ENCODE measurements at places on chromosomes 3 and 15. TPM values are rescaled to one million over a fixed set of nuclear protein-coding genes. Genes with fewer than 3 reads are reported as not detected.
A peak's percentile ranks its signal among the peaks of the same experiment; 100 is the strongest.

GRCh38 chr3:30350011-30350410, 256.4 kb upstream of the TGFBR2 start:
- H3K27me3 ChIP-seq = no peaks in the 10 kb centered on the region
- peaks cover 19% of the 10 kb centered on the region for H3K4me1 ChIP-seq
- no peak for DNase-seq
- H3K36me3 ChIP-seq = no peaks in the 10 kb centered on the region

- H3K27me3 ChIP-seq = no peaks in the 10 kb centered on the region
- no peaks in the 10 kb centered on the region for H3K4me1 ChIP-seq
- no peak overlapping the region for H3K4me3 ChIP-seq
- no peaks in the 10 kb centered on the region for H3K36me3 ChIP-seq
- no peak for DNase-seq
- H3K27ac ChIP-seq = no peak overlapping the region
Measured at GRCh38 chr3:111607240-111607920, 12.2 kb upstream of the ZBED2 start.

GRCh38 chr3:190120269-190121060, at the start of gene P3H2:
Gene P3H2, minus strand, starts transcription at chr3:190120897. Its CDS starts 166 bp downstream, at chr3:190120731.
- no peaks in the 10 kb centered on the region for H3K36me3 ChIP-seq
- DNase-seq = peak; percentile 95
- H3K4me1 ChIP-seq = peaks cover 12% of the 10 kb centered on the region

DNA sequence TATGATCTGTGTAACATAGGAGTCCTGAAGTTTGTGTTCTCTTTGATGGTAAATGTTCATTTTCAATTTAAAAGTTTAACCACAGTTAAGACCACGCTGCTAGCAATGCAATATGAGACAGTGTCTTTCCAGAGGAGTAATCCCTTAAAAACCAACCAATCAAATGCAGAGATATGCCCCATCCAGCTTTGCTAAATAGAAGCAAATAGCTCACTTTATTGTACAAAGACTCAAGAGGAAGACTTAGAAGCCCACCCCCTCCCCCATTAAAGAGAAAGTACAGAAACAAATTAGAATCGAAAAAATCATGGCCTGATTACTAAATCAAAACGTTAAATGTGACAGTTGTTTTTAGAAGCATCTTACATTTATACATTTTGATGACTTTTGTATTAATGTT, 2.1 kb upstream of the ANP32A start:
- H3K27me3 ChIP-seq = peaks cover 42% of the 10 kb centered on the region
- peak overlapping the region; percentile 84 for H3K4me3 ChIP-seq
- DNase-seq = peak; percentile 37
- H3K4me1 ChIP-seq = peaks cover 21% of the 10 kb centered on the region

- peaks cover 28% of the 10 kb centered on the region for H3K4me1 ChIP-seq
- H3K27ac ChIP-seq = no peak overlapping the region
- H3K36me3 ChIP-seq = no peaks in the 10 kb centered on the region
- H3K4me3 ChIP-seq = no peak overlapping the region
- DNase-seq = no peak
Measured at GRCh38 chr15:88571852-88572259, 25.4 kb upstream of the DET1 start.

DNA sequence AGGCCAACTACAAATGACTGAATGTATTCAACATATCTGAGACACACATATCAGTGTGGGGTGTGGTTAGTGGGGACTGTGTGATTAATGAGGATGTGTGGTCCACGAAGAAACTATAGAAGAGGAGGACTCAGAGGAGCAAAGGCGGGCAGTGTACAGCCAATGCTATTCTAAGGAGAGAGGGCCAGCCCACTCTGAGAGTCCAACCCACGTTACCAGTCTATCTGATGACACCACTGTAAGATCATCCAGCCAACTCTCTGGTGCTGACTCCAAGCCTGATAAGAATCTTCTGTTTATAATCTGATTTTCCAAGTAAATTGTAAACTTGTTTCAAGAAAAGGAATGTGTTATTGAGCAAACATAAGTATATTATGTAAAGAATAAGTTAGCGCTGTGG, 47.2 kb downstream of the MCF2L2 start:
- no peak for DNase-seq
- H3K27me3 ChIP-seq = no peaks in the 10 kb centered on the region
- H3K4me1 ChIP-seq = no peaks in the 10 kb centered on the region

DNA sequence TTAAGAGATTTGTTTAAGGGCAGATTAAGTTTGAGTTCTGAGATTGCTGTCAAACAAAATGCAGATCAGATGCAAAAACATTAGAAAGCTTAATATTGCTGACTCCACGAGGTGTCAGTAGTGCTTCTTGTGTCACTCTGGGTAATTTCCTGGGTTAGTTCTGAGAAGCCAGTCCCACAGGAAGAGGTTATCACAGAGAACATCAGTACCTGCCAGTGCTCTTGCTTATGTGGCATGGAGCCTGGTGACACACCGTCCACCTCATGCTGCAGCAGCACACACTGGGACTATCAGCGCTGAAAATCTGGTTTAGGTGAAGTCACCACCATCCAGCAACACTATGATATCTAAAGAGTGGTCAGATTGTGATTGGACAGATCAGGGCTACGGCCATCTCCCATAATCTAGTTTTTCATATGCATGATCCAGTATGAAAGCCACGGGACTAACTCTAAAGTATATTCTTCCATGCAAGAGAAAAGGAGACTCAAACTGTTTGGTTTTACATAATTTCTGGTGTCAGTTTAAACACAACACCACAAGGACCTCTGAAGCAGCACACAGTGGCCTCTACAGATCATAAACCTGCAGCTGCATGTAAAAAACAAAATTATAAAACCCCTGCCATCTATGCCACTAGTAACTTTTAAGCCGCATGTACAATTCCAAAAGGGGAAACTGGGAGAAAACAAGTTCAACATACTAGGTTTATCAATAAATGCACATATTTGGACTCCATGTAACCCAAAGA, 36.1 kb upstream of the MYO5C start:
- no peak for DNase-seq
- no peak overlapping the region for H3K4me3 ChIP-seq
- no peaks in the 10 kb centered on the region for H3K27me3 ChIP-seq
- no peaks in the 10 kb centered on the region for H3K36me3 ChIP-seq

GRCh38 chr3:127000761-127001160, 17.8 kb downstream of the PLXNA1 start:
- DNase-seq = no peak
- no peaks in the 10 kb centered on the region for H3K27me3 ChIP-seq
- peaks cover 11% of the 10 kb centered on the region for H3K4me1 ChIP-seq
- H3K27ac ChIP-seq = no peak overlapping the region
- no peaks in the 10 kb centered on the region for H3K36me3 ChIP-seq

DNA sequence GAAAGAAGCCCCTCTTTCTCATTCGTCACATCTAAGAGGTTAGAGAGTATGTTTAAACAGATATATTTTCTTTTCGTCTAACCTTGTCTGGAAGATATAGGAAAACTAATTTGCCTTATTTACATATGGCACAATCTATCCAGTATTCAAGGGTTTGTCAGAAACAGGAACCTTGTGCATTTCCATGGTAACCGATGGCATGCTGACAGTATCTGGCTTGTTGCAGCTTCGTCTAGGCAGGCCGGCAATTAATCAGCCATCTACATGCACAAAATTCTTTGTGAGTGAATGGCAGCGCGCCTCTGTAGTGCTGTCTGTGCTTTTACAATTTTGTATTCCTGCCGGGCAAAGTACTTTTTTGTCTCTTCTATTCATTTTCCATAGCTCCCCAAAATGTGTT, 294.0 kb upstream of the SOX2 start:
- H3K36me3 ChIP-seq = no peaks in the 10 kb centered on the region
- H3K4me3 ChIP-seq = no peak overlapping the region
- peaks cover 42% of the 10 kb centered on the region for H3K4me1 ChIP-seq
- H3K27ac ChIP-seq = no peak overlapping the region
- no peaks in the 10 kb centered on the region for H3K27me3 ChIP-seq

GRCh38 chr3:45066109-45066801, 40.2 kb downstream of the CLEC3B start:
- no peaks in the 10 kb centered on the region for H3K36me3 ChIP-seq
- no peak overlapping the region for H3K27ac ChIP-seq
- H3K4me3 ChIP-seq = no peak overlapping the region
- H3K27me3 ChIP-seq = no peaks in the 10 kb centered on the region

GRCh38 chr3:160999274-160999673, 105.9 kb downstream of the B3GALNT1 start:
- H3K27me3 ChIP-seq = no peaks in the 10 kb centered on the region
- no peaks in the 10 kb centered on the region for H3K36me3 ChIP-seq
- H3K4me3 ChIP-seq = no peak overlapping the region
- no peak for DNase-seq
- peaks cover 9% of the 10 kb centered on the region for H3K4me1 ChIP-seq
- no peak overlapping the region for H3K27ac ChIP-seq

- no peak overlapping the region for H3K27ac ChIP-seq
- no peaks in the 10 kb centered on the region for H3K36me3 ChIP-seq
- H3K4me3 ChIP-seq = no peak overlapping the region
- peaks cover 5% of the 10 kb centered on the region for H3K4me1 ChIP-seq
- no peaks in the 10 kb centered on the region for H3K27me3 ChIP-seq
- DNase-seq = no peak
Measured at GRCh38 chr3:43059456-43059855, 46.4 kb downstream of the POMGNT2 start.

- H3K27me3 ChIP-seq = no peaks in the 10 kb centered on the region
- no peak overlapping the region for H3K27ac ChIP-seq
- DNase-seq = no peak
- H3K4me3 ChIP-seq = no peak overlapping the region
- no peaks in the 10 kb centered on the region for H3K36me3 ChIP-seq
Measured at GRCh38 chr15:101022876-101023275, 103.7 kb downstream of the LRRK1 start.

- no peak for DNase-seq
- no peak overlapping the region for H3K4me3 ChIP-seq
- H3K36me3 ChIP-seq = no peaks in the 10 kb centered on the region
- no peak overlapping the region for H3K27ac ChIP-seq
- no peaks in the 10 kb centered on the region for H3K27me3 ChIP-seq
Measured at GRCh38 chr15:78001656-78002055, 75.9 kb downstream of the TBC1D2B start.

DNA sequence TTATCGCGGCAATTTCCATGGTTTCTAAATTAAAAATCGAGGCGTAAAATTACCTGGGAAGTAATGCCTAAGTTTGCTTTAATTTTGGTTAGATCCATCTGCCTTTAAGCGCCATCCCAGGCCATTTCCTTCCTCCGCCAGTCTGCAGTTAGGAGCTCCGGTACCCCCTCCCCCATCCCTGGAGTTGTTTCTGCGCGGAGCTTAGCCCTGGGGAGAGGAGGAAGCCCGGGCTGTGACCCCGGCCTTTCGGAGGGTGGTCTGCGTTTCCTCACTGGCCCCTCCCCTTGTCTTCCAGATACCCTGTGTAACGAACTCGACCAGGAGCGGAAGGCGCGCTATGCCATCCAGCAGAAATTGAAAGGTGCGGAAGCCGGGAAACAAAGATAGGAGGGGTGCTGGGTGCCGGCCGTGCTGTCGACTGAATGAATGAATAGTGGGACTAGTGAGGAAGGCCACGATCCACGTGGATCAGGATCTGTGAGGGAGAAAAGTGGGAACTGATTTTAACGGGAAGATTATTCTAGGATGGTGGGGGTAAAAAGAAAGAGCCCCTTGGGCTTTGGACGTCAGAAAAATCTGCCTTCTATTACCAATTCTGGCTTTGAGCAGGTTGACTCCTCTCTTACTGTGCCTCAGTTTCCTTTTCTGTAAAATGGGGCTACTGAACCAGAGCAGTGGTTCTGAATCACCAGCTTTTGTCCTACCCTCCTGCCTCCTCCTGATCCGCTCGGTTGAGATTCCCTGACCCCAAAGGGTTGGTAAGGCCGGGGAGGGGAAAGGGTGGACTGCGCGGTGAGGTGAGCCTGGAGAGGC, 6.7 kb downstream of the RNU6-1 start:
- H3K4me1 ChIP-seq = peaks cover 59% of the 10 kb centered on the region
- no peak overlapping the region for H3K27ac ChIP-seq
- DNase-seq = peak; percentile 86
- peaks cover 99% of the 10 kb centered on the region for H3K27me3 ChIP-seq

GRCh38 chr3:164179110-164179774, 899.1 kb downstream of the SI start:
- DNase-seq = no peak
- H3K27me3 ChIP-seq = no peaks in the 10 kb centered on the region
- no peak overlapping the region for H3K4me3 ChIP-seq
- H3K36me3 ChIP-seq = no peaks in the 10 kb centered on the region

DNA sequence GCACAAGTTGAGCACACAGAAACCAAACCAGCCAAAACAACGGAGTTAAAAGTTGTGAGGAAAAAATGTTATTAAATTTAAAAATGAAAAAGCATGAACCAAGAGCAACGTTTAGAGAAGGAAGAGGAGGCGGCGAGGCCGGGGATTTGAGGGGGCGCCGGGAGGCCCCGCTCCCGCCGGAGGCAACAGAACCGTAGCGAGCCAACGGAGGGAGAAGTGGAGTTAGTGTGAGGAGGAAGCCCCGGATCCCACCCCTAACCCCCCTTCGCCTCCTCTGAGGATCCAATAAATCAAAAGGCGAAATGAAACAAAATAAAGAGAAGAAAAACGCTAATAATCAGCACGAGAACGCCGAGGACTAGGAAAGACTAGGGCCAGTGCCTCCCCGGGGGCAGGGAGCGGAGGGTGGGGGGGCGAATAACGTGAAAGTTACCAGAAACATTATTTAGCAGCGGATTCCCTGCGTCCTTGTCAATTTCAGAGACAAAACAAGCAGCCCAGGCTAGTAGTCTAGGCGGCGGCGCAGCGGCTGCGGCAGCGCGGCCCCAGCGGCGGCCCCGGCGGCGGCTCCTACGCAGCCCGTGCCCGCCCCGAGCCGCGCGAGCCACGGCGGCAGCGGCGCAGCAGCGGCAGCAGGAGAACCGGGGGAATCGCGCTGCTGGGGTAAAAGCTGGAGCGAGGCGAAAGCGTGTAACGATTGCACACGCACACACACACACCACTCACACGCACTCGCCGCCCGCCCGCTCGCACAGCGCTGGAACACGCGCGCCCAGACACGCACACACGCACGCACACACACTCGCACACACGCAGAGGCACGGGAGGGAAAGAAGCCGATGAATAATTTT, 1.7 kb downstream of the MEIS2 start:
- H3K4me1 ChIP-seq = peaks cover 36% of the 10 kb centered on the region
- peak overlapping the region; percentile 67 for H3K4me3 ChIP-seq
- no peak overlapping the region for H3K27ac ChIP-seq
- H3K36me3 ChIP-seq = no peaks in the 10 kb centered on the region
- peak; percentile 77 for DNase-seq

GRCh38 chr15:90914305-90915080, 11.4 kb downstream of the MAN2A2 start:
- no peaks in the 10 kb centered on the region for H3K4me1 ChIP-seq
- DNase-seq = no peak
- no peak overlapping the region for H3K4me3 ChIP-seq
- H3K27ac ChIP-seq = no peak overlapping the region
- H3K27me3 ChIP-seq = no peaks in the 10 kb centered on the region

Gene CACNA2D2
- total RNA-seq = 9.5 TPM

Gene ESYT3
- 0.59 TPM for total RNA-seq

Gene SNAPC5
- 26.2 TPM for total RNA-seq

Gene PPARG
- 0.50 TPM for total RNA-seq

Gene HTR3E
- total RNA-seq = not detected

Gene NANOGP8
- total RNA-seq = 1.5 TPM

Gene H1-8
- not detected for total RNA-seq

Gene OR5K1
- total RNA-seq = not detected

Gene PP2D1
- not detected for total RNA-seq

Data from neural progenitor cell (in vitro differentiated cells).